ENCODE measurements at places on chromosomes 7 and 10.

DNA sequence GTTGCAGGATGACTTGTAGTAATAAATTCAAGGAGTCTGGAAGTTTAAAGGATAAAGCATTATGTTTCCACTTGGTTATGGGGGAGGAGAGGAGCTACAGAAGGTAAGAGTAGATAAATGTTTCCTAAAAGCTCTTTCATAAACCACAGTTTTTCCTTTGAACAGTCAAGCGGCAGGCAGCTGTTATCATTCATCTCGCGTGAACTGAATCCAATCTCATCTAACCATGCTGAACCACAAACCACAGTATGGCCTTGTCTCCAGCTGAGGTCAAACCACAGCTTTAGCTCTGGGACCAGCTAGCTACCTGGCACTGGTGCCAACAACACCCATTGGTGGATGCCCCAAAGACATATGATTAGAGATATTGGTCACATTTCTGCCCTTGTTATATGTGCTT, 63.3 kb downstream of the NOC3L start:
- no peak for DNase-seq

- DNase-seq = peak; percentile 38
Measured at GRCh38 chr7:2864204-2864985, 20.3 kb upstream of the GNA12 start.

DNA sequence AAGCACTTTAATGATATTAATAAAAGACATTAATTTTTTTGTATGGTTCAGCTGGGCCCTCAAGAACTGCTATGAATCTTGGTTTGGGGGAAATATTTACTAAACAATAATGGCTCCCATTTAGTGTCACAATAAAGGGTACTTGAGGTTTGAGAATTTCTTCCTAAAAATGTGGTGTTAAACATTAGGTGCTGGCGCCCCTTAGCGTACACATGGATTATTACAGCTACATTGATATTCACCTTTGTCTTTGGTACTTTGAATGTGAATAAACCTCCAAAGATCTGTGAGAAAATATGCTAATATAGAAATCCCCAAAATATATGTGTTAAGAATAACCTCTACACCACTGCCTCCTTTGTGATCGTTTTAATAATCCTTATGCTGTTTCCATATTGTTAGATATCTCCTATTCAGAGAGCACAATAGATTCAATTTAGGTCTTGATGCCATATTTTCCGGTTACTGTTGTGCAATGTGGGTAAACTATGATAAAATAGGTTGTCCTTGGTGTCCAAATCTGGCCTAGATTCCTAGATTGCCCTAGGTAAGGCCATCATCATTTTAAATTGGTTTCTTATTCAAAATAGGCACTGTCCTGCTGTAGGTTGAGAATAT, 161.8 kb upstream of the CACNA2D1 start:
- peak; percentile 38 for DNase-seq

GRCh38 chr10:108166401-108166800, 1001.9 kb upstream of the SORCS1 start:
- DNase-seq = no peak

- no peak for DNase-seq
Measured at GRCh38 chr7:135349746-135350145, 116.1 kb downstream of the STRA8 start.
